Head of caudate nucleus (tissue), 42 donors: ENCODE measurements at places on chromosomes 5 and 9.
A peak's percentile ranks its signal among the peaks of the same experiment; 100 is the strongest.

DNA sequence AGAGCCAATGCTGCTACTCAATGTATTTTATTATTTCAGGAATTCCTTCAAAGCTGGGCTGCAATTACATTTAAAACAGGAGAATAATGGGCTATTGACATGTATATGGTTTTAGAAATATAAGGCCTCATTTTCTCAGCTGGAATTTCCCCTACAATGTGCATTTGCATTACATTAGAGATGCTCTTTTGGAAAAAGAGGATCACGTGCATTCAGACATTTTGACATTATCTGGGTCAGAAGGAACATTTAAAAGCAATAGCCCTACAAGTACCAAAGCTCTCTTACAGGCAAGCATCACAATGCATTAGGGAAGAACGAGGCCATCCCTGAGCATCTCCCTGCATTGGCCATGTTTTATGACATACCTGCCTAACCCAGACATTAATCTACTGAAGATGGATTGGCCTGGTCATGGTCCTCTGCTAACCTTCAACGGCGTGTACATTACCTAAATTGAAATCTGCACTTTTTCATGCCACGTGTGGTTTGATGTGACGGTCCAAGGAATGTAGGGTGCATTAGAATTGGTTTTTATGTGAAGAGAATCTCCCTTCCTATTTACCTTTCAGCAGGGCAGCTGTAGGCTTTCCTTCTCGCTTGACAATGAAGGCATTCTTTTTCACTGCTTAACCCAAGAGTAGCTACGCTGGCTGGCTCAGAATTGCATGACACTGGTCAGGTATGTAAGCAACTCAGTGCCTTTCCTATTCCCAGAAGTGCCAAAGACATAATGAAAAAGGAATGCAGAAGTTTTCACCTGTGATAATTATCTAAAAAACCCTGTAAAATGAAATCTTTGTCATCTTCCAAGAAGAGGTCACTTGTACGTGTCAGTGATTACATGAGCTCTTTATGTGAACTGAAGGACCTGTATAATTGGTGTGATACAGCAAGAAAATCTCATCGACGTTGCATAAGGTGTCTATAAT is 212.3 kb upstream of the MPDZ start:
- no peak for DNase-seq

DNA sequence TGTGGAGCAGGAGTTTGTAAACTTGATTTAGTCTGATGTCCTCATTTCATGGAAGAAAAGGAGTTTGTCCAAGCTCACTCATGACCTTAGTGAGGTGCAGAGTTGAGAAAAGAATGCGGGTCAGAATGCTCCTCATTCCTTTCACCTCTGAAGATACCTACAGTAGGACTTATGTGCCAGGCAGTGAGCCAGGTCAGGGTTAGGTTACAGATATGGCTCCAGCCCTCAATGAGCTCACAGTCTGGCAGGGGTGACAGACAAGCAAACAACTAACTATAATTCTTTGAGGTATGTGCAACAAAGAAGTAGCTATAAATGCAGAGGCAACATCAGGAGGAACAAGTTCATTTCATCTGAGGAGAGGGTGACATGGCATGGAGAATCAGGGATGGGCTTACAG is 102.5 kb downstream of the SPATA31D1 start:
- no peak for DNase-seq

- DNase-seq, result no peak
Measured at GRCh38 chr5:68012429-68012828, 203.1 kb upstream of the PIK3R1 start.

DNA sequence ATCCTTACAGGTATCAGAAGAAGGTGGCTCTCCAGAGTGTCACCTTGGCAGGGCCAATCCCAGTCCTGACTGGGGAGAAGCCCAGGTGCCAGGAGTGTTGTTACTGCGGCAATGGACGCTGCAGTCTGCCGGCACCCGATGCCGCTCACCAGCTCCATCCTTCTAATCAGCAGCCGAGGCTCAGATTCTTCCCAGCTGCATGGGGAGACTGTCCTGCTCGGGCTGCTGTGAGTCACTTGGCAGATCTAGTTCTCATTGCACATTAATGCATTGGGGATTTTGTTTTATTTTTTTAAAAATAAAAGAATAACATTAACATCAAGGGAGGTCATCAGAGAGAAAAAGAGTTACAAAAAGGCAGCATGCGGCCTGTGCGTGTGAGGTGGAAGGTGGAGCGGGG is 115.8 kb downstream of the MTX3 start:
- DNase-seq, result no peak

- no peak for DNase-seq
Measured at GRCh38 chr9:136900988-136901515, 14.7 kb downstream of the TRAF2 start.

- no peak for DNase-seq
Measured at GRCh38 chr5:178587763-178588611, 2.2 kb downstream of the COL23A1 start.

GRCh38 chr9:134225816-134226215 is 61.5 kb upstream of the RNU6ATAC start:
- no peak for DNase-seq

DNA sequence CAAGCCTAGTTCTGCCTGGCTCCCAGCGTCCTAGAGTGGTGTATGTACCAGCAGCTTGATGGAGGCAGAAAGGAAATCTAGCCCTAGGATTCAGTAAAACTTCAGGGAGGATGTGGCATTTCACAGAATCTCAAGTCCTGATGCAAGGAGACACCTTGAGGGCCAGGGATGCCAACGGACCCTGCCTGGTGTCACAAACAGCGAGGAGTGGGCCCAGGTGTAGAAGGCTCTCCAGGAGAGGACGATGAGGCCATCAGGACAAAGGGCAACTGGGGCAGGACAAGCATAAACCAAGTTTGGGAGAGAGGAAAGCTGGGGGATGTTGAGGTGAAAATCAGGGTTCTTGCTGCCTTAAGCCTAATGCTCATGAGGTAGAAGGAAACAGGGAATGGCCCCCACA is 82.1 kb upstream of the SLC25A51 start:
- DNase-seq, result no peak

DNA sequence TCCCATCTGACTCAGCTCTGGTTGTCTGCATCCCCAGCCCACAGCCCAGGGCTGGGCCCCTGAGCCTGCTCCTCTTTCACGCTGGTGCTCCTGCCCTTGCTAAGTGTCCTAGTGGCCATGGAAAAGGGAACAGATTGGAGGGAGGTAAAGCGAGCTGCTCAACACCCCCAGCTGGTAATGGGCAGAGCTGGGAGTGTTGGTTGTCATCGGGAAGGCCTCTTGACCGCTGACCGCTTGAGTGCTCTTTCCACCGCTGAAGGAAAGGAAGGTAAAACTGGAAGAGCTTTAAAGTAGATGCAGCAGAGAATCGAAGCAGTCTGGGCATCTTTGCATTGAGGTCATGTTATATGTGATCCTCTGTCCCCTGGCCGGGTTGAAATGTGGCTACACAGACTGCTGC is 60.2 kb downstream of the CRB2 start:
- no peak for DNase-seq

GRCh38 chr9:111566234-111566633 is 33.2 kb downstream of the PTGR1 start:
- DNase-seq, result no peak

- DNase-seq, result no peak
Measured at GRCh38 chr5:134995850-134996402, 28.2 kb downstream of the CATSPER3 start.

- DNase-seq, result no peak
Measured at GRCh38 chr9:135757356-135757755, 55.4 kb downstream of the KCNT1 start.

GRCh38 chr5:101103874-101104273 is 200.8 kb upstream of the ST8SIA4 start:
- DNase-seq, result no peak

- DNase-seq, result no peak
Measured at GRCh38 chr5:82295144-82295543, 17.0 kb upstream of the RPS23 start.

DNA sequence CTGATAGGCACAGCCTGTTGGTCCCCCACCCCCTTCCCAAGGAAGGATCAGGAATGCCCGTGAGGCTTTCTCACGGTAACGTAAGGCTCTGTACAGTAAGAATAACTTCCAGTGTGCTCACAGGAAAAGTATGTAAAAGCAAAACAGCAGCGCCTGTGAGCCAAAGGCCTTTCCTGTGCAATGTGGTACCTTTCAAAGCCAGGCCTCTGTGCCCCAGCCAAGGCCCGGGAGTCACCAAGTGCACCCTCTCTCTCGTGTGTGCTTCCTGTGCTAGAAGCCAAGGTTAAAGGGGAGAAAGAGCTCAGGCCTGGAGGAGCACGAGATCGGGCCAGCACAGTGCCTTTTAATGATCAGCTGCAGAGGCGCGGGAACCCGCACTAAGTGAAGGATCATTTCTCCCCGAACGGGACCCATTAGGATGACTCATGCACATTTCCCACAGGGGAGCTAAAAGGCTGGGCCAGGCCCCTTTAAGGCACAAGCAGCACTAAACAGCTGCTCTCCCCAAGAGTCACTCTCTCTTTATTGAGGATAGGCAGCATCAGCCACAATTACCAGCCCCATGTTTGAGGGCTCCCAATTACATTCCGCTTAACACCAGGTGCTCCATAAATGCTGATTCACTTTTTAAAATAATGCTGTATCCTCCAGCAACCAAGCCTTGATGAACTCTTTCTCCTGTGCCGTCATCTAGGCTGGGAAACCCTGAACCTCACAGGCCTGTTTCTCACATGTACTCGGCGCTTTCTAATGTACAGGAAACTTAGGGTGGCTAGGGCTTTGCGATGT is 42.8 kb downstream of the SHB start:
- no peak for DNase-seq

DNA sequence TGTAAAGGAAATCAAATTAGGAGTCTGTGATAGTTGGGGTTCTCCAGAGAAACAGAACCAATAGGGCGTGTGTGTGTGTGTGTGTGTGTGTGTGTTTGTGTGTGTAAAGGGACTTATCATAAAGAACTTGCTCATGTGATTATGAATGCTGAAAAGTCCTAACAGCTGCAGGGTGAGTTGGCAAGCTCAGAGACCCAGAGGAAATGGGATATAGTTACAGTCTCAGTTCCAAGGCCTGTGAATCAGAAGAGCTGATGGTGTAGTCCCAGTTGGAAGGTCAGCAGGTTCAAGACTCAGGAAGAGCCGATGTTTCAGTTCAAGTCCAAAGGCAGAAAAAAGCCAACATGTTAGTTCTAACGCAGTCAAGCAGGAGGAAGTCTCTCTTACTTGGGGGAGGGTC is 214.2 kb downstream of the ELAVL2 start:
- no peak for DNase-seq

GRCh38 chr9:72809586-72809985 is 143.3 kb downstream of the ALDH1A1 start:
- DNase-seq, result no peak

DNA sequence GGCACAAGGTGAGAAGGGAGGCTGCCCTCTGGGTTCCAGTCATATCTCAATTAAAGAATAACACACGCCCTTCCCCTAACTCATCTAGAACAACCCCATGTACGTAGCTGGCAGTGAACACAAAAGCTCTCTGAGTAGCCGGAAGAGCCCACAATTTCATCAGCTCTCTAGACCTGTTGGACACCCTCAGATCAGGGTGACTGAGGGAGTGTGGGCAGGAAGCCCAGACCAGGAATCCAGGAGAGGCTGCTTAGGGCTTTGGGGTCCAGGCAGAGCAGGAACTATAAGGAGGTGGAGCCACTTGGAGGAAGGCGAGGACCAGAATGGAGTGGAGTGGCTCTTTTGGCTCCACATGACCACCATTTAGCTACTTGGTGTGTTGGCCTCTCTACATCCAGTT is 237.4 kb downstream of the NR3C1 start:
- no peak for DNase-seq

GRCh38 chr9:18824095-18824666 is 208.8 kb downstream of the SAXO1 start:
- no peak for DNase-seq

- DNase-seq, result no peak
Measured at GRCh38 chr9:126393876-126394275, 67.2 kb downstream of the MVB12B start.

- peak; percentile 73 for DNase-seq
Measured at GRCh38 chr5:125575891-125576505, 829.6 kb upstream of the ZNF608 start.

DNA sequence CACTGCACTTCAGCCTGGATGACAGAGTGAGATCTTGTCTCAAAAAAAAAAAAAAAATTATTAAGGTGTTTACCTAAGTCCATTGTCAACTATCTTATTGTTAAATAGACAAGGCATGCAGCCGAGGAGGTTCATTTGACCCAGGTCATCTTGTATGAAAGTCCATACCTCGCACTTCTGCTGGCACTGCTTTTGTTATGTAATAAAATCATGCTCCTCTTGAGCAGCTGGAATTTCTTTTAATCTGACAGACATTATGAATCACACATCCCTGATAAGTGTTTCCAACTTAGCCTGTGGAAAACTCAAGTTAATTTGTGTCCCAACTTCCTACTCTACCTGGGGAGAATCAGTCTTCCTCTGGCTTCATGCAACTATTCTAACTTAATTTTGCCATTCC is 315.6 kb upstream of the KLF4 start:
- DNase-seq, result no peak

DNA sequence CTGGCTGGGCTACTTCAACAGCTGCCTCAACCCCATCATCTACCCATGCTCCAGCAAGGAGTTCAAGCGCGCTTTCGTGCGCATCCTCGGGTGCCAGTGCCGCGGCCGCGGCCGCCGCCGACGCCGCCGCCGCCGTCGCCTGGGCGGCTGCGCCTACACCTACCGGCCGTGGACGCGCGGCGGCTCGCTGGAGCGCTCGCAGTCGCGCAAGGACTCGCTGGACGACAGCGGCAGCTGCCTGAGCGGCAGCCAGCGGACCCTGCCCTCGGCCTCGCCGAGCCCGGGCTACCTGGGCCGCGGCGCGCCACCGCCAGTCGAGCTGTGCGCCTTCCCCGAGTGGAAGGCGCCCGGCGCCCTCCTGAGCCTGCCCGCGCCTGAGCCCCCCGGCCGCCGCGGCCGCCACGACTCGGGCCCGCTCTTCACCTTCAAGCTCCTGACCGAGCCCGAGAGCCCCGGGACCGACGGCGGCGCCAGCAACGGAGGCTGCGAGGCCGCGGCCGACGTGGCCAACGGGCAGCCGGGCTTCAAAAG is 36.9 kb upstream of the TTC1 start:
- no peak for DNase-seq

DNA sequence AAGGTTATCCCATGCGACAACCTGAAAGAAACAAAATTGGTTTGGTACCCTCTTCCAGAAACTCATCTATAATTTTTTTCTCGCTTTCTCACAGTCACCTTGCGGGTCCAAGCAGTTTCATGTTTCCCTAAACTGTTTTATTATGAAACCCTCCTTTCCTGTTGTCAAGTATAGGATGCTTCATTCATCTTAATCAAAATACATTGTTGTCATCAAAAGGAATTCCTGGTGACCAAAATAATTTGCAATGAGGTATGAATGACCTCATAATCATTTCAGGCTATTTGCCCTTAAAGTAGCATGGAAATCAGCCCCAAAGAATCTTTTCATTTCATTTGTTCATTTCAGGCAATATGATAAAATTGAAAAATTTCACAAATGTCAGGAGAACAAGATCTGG is 503.0 kb downstream of the SPATA31D1 start:
- DNase-seq, result no peak

- no peak for DNase-seq
Measured at GRCh38 chr9:12469084-12469483, 224.1 kb upstream of the TYRP1 start.

- no peak for DNase-seq
Measured at GRCh38 chr9:79430619-79431018, 141.1 kb upstream of the TLE4 start.

- DNase-seq, result no peak
Measured at GRCh38 chr9:89740722-89741121, 135.9 kb downstream of the GADD45G start.

- DNase-seq, result no peak
Measured at GRCh38 chr5:122954719-122955118, 81.8 kb downstream of the PPIC start.
